RCC 7860 (cell line): ENCODE measurements at places on chromosomes 6 and 20.

DNA sequence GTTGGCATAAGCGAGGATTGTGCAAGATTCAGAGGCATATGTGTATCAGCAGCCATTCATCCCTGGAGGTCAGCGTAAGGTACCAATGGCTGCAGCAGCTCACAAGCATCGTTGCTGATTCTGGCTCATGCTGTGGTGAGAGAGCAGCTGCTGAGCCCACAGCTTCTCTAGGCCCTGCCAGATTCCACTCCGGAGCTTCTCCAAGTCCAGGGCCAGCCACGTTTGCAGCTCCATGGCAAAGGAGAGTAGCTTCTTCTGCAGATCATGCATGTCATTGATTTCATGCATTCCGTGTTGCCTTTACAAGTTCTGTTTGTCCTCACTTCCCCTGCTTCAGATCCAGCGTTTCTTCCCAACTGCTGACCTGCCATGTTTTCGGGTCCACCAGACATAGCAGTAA is 474.8 kb upstream of the ID4 start:
- no peak for DNase-seq

DNA sequence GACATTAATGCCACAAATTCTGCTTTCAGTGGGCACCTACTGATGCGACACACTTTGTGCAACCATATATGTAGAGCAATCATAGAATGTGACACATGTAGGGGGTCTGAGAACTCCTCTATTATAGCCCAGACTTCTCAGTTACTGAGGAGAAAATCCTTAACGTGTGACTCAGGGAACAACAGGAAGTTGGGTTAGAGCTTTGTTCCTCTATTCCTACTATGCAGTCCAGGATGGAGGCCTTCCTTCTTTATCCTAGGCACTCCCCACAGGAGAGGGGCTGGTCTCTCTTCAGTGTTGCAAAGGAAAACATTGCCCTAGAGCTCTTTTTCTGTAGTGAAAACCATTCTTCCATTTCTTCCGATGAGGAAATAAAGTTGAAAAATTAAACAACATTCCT is 39.6 kb upstream of the RCAN2 start:
- no peak for DNase-seq

DNA sequence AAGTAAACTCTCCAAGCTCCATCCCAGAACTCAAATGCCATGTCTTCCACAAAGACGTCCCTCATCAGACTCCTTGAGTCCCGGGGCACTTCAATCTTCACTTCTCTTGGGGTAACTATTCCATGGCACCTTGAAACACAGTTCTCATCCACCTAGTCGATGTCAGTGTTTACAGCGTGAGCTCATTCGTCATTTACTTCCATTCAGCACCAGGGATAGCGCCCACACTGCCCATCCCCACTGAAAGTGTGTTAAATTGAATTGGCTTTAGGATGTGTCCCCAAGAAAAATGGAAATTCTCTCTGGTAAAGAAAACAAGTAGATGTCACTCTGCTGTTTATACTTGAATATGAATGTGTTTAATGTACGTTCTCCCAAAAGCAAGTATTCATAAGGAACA is 31.3 kb downstream of the KCNK15 start:
- DNase-seq = no peak

DNA sequence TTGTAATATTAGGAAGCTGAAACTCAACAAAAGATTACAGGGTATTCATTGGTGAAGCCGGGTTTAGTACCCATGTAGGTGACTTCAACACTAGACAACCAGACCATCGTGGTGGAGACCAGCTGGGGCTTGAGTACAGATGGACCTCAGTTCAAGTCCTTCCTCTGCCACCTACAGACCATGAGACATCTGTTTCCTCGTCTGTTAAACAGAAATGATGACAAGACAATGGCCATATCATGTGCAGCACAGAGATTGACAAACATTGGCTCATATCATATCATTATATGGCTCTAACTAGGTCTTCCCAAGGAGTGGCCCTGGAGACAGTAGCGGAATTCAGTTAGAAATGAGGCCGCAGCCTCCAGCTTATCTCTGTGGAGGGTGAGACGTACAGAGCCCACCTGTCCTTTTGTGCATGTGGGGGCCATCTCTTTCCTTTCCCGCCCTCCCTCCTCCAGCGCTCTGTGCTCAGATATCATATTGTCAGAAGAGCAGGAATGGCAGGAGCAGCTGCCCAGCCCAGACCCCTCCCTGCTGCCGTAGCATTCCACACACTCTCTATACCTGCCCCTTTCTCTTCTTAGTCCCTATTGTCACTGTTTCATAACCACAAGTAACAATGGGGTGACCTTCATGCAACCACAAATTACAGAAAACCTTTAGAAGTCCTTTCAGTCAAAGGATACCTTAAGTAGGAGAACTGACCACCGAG is 75.1 kb downstream of the LY86 start:
- no peak for DNase-seq

DNA sequence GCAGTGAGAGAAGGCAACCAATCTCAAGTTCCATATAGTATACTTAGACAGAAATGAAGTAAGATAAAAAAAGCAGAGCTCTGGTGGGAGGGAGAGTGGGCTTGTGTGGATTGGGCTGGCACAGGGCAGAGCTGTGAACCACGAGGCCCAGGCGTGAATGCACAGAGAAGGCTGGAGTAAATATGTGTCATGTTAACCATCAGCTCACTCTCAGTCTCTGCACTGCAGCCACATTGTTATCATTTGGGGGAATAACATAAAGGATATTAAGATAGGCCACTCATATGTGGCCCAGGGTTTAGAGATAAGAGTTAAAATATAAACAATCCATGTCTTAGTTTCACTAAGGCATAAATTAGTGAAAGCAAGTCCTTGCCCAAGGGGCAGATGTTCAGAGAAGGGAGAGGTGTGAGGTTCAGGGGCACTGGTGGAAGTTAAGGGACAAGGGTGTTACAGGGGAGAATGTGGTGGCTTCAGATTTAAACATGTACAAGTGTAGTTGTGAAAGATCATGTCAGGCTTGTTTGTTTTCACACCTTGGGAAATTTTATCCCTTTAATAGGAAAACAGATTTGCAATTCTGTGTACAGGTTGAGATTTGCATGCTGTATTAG is 14.4 kb downstream of the GMPR start:
- no peak for DNase-seq

- DNase-seq = no peak
Observed at GRCh38 chr6:8100159-8100854, 2.0 kb downstream of the EEF1E1 start.
